Activated naive CD8-positive, alpha-beta T cell treated with anti-CD3 and anti-CD28 coated beads, Interleukin-2, amount 50 U/mL, for 24 hours (primary cell): ENCODE measurements at places on chromosomes 4 and X.

GRCh38 chr4:155085843-155086530 is 122.4 kb upstream of the NPY2R start:
- DNase-seq: no peak

- DNase-seq: no peak
Observed at GRCh38 chr4:105946771-105947170, 51.5 kb downstream of the NPNT start.

GRCh38 chr4:105944540-105944939 is 49.3 kb downstream of the NPNT start:
- DNase-seq: no peak

DNA sequence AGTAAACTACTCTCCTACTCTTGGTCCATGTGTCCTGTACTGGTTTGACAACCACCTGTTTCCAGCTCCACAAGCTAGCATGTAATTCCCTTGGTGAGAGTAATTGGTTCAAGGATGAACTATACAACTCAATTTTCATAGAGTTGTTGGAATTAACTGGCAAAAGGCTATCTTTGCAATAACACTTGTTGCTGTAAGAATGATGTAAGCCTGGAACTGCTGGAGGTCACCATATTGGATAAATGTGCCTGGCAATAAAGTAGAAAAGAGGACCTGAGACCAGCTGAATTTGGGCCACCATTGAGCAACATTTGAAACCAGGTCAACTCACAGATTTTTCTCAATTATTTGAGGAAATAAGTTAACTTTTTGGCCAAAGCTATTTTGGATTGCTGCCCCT is 175.5 kb downstream of the CAMK2D start:
- DNase-seq: no peak

GRCh38 chr4:113610537-113610936 is 151.0 kb downstream of the CAMK2D start:
- DNase-seq: no peak

DNA sequence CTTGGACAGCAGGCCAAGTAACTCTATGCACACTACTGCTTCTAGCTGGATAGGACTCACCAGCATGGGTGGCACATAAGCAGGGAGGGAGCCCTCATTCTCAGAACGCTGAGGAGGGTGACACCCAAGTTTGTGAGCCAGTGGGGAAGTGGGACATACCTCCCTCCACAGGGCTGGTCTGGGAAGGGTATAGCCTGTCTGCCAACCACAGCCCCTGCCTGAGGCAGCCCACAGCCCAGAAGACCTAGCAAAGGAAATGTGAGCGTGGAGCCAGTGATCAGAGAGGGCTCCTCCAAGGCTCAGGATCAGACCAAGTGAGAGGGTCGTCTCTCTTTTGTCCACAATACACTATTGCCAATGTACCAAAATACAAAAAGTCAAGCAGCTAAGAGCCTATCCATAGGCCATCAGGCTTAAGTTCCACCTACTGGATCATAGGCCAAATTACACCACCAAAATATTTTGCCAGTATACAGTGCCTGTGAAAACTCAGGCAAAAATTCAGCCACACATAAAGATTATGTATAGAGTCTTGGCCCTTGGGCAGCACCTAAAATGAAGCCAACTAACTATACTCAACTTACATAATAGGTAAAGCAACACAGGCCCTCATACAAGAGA is 1203.1 kb downstream of the PCDH18 start:
- no peak for DNase-seq

DNA sequence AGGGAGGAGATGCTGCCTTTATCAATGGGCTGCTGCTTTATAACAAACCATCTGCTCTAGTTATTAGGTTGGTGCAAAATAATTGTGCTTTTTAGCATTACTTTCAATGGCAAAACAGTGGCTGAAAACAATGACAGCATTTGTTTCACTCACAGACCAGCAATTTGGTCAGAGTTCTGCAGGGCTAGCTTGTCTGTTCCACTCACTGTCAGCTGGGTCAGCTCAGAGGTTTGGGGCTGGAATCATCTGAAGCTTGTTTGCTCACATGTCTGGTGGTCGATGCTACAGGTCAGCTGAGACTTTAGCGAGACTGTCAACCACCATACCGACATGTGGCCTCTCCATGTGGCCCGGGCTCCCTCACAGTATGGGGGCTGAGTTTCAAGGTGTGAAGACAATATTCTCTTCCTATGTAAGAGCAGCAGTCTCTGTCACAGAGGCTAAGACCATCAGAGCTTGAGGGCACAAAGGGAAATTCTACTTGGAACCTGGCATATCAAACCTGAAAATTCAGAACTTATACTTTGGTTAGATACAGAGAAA is 81.3 kb upstream of the LIMCH1 start:
- DNase-seq: no peak

- DNase-seq: no peak
Observed at GRCh38 chr4:153095448-153096204, 108.6 kb upstream of the TRIM2 start.

GRCh38 chr4:126610933-126611332 is 1021.8 kb upstream of the INTU start:
- DNase-seq: no peak

DNA sequence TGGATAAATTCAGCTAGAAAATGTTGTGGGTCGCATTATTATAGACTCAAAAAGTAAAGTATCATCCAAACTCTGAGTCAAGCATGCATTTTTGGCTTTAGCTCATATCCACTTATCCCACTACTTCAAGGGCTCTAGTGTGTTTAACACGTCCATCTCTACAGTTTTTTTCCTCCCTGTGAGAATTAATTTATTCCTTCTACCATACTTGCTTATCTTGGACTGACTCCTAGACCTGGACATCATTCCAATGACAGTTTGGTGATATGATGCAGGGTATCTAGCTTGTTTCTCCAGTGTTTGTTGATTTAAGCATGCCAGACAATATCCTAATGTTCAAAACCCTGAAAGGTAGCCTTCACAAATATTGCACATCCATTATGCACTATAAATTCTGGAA is 1037.1 kb upstream of the INTU start:
- DNase-seq: no peak
